ENCODE measurements at places on chromosomes 7 and 10.
A peak's percentile ranks its signal among the peaks of the same experiment; 100 is the strongest.

DNA sequence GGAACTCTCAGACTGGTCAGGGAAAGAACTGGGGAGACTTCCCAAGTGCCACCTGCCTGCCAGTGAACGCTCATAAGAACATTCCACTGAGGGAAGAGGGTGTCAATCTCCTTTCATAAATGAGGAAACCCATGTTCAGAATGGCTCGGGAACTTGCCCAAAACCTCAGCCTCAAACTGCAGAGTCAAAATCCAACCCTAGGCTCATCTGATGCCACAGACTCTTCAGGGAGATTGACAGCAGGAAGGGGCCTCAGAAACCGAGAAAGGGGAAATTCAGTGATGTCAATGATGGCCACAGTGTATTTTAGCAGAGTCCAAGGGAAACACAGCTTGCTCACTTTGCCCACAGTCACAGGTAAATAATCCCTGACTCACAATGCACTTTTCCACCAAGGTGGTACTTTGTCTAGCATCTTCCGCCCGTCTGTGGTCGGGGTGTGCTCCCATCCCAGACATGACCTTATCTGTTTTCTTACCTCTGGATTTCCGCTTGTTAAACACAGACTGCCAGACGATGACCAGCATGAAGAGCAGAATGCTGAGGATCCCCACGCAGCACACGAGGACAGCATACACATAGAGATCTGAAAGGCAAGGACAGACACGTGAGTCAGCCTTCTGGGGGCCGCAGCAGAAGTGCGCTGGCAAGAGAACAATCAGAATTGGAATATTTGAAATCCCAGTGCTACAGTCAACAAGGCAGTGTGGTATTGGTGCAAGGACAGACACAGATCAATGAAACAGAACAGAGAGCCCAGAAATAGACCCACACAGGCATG is 38.4 kb downstream of the VSTM4 start:
- no peak for DNase-seq

GRCh38 chr10:78255796-78256638 is 222.4 kb downstream of the RPS24 start:
- DNase-seq, result no peak

DNA sequence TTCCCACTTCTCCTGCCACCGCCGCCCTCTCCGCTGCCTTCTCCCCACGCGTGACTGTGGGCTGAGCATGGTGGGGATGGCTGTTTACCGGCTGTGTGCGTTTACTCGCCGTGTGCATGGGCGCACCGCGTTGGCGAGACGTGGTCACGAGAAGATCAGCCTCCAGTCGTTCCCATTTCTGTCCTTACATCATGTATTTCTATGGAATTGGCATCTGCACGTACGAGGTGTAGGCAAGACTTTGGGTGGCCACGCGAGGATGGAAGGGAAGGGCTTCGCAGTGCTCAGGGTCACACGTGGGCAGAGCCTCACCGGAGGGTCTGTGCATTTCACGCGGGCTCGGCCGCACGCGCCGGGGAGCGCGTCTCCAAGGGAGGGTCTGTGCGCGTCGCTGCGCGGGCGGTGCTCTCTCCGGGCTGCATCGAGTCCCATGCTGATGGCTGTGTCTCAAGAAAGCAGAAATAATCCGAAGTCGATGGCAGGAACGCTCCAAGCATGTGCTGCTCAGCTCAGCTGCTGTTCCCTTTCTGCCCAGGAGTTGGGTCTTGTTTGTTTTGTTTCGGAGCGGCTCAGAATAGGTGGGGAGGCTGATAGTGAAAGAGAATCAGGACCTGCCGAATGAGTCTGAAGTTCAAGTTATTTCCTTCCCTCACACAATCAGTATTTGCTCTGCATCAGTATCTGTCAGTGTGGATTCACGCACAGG is 973 bp downstream of the CAMK1D start:
- no peak for DNase-seq

DNA sequence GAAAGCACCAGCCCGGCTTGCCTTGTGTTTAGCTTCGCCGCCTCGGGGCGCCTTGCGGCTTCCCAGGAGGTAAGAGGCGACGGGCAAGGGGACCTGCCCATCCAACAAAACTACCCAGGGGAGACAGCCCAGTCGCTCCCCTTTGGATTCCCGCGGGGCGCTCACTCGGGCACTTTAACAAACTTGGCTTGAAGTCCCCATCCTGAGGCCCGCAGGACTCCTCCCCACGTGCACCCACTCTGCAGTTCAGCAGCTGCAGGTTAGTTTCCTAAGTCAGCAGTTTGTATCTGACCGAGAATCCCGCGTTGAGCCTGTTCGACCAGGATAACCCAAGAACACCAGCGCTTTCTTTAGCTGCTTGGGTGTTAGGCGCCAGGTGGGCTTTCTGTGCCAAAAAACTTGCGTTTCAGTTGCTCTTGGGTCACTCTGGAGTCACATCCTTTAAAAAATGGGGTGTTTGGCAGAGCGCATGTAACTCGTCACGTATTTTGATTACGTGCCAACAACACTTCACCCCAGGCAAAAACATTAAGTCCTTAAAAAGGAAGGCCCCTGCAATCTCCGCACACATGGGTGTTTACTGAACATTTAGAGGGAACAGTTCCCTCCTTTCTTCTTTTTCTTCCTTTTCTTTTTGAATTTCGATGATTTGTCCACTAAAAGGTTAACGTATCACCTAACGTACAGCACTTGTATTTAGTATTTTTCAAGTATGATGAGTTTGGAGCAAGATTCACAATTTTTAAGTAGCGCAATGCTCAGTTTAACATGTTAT is 876 bp downstream of the DNAH11 start:
- peak; percentile 39 for DNase-seq

- DNase-seq, result no peak
Measured at GRCh38 chr7:111393011-111393754, 169.1 kb downstream of the IMMP2L start.

- no peak for DNase-seq
Measured at GRCh38 chr7:139692723-139693122, 85.1 kb downstream of the HIPK2 start.

- peak; percentile 33 for DNase-seq
Measured at GRCh38 chr10:31697271-31698180, 231.1 kb downstream of the ARHGAP12 start.

DNA sequence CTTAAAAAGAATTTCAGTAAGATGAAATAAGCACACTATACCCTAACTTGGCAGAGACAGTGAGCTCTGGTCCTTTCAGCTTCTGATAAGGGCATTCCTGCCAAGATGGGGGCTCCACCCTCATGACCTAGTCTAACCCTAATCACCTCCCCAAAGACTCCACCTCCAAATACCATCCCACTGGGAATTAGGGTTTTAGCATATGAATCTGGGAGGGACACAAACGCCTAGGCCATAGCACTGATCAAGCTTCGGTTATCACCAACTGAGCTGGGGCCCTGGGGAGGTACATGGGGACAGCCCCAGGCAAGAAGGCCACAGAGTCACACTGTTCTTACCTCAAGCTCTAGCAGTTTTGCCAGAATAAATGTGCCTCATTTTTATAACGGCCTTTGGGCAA is 31.4 kb downstream of the PALS2 start:
- no peak for DNase-seq

- DNase-seq, result no peak
Measured at GRCh38 chr10:29643771-29644501, 9.2 kb upstream of the SVIL start.

- DNase-seq, result no peak
Measured at GRCh38 chr7:5711409-5711808, 70.1 kb downstream of the RNF216 start.

DNA sequence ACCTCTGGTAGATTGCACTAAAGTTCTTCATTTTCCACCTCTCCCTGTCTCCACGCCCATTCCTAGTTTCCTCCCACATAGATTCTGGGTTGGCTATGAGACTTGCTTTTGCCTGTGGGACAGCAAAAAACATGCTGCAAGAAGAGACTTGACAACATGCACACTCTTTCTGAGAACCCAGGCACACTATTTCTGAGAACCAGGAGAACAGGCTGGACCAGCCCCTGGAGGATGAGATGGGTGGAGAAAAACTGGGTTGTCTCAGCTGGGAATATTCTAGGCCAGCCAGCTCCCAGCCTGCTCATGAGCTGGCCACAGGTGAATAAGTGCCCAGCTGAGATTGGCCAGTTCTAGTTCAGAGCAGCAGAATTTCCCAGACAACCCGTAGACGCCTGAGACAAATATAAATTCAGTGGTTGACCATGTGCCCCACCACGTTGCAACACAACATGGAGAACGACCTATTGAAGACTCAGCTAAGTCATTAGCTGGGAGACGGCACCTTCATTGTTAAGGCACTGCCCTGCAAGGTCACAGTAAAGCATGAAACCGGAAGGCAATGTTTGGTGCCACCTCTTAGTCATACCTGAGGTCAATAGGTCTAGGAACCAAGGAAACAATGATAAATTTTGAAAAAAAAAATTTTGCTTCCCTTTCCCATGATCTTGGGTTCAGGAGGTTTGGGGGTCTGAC is 92.7 kb upstream of the AKR1E2 start:
- DNase-seq, result no peak

DNA sequence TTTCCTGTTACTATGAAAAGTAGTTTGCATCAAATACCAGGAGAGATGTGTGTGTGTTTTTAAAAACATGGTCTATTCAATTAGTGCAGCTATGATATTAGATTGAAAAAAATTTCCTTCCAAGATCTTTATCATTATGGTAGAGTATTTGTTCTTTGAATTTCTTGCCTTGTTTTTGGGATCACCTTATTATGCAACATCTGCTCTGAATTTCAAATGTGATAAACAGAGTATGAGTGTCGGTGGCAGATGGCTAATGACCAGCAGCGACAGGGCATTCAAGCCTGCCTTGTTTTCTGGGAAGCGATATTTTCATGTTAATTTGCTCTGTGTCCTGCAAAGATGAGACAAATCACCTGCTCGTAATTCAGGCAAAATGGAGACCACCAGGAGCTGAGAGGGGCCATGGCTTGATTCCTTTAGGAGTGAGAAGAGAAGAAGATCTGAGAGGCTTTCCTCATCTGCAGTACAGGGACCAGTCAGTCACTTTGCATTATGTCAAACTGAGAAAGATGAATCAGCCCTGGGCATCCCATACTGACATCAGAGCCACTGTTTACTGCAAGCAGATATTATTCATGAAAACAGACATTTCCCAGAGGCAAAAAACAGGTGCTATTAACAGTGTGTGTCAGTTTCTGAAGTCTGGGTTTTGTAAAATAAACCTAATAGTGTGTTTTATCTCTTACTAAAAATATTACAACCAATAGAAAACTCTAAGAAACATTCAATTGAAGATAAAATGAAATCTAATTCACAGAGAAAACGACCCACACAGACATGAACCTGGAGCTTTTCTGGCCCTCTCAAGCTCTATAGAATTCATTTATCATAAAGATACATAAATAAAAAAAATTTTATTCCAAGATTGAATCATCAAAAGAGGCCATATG is 67.6 kb downstream of the CDK6 start:
- DNase-seq, result no peak

DNA sequence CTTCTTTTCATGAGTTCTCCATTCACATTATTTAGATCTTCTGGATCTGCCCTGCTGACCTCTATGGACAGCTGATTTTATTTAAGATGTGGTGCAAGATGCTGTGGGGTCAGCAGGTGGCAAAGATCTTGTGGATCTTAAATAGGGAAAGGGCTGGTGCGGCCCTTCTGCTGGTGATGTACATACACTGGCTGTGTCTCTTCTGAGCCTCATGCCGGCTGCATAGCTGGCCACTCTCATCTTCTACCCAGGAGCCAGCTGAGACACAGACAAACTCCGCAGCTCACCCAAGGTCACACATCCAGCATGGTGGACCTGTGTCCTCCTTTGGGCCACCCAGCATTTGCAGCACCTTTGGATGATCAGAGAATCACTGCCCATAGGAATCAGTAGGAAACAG is 9.7 kb downstream of the RBP3 start:
- DNase-seq, result no peak

DNA sequence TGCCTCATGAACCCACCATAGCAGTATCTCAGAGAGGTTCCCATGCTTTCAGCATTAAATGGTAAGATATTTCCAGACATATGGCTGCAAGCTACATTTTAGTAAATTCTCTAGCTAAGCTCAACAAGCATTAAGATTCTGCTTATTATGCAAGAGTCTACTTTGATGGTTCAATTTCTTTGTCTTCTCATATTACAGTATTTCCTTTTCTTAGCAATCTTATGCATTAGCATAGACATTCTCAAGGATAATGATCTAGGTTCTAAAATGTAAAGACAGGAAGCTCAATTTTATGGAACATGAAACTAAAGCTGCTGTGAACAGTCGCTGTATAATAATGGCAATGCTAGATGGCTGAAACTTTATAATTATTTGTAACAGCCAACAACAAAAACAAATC is 39.2 kb downstream of the MEOX2 start:
- no peak for DNase-seq

DNA sequence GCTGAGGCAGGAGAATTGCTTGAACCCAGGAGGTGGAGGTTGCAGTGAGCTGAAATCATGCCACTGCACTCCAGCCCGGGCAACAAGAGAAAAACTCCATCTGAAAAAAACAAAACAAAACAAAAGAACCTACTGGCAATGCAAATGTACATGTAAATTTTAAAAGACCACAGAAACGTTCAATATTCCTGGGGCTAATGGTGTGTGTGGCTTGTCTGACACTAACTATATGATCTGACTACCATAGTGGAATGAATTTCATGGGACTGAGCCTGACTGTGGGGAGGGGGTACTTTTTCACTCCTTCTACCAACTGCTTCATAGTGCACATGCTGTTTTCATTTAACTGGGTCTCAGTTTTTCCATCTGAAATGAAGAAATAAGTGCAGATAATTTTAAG is 69.6 kb downstream of the ITPRID1 start:
- no peak for DNase-seq

DNA sequence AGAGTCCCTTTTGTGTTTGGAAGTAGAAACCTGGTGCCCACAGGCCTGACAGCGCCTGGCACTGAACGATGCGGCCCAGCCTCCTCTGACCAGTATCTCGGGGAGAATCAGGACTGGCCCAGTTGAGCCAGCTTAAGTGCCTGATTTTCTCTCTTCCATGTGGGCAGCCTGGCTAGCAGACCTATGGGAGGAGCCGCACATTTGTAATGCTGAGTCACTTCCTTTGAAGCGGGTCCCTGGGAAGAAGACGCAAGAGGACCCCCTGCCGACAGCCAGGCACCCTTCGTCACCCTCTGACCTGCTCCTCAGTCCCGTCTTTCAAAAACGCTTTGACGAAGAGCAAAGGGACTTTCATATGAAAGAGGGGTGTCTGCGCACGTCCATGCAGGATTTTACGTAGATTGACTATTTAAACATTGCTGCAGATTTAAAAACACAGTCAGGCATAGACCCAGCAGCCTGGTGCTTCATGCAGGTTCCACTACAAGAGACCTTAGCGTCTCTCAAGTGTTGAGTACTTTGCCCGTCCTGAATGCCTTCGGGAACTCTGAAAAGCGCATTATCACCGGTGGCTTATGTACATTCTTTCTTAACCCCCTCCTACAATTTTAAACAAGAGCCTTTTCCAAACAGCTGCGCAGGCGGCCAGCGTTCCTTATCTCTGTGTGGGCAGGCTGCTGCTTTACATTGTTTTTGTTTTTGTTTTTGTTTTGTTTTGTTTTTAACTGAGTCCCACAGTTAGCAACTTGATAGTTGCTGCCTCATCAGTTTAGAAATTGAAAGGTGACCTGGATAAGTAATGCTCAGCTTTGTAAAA is 36.5 kb upstream of the AP5Z1 start:
- DNase-seq, result no peak
